CD4-positive, alpha-beta T cell treated with Interleukin-17A for 1 hour (primary cell): ENCODE measurements at places on chromosomes 12 and 14.

GRCh38 chr14:88955455-88955854 lies 131.0 kb downstream of the TTC8 start:
- no peak for DNase-seq

- DNase-seq, result no peak
These were observed 365.7 kb downstream of the LRIG3 start for GRCh38 chr12:58554522-58555157.

DNA sequence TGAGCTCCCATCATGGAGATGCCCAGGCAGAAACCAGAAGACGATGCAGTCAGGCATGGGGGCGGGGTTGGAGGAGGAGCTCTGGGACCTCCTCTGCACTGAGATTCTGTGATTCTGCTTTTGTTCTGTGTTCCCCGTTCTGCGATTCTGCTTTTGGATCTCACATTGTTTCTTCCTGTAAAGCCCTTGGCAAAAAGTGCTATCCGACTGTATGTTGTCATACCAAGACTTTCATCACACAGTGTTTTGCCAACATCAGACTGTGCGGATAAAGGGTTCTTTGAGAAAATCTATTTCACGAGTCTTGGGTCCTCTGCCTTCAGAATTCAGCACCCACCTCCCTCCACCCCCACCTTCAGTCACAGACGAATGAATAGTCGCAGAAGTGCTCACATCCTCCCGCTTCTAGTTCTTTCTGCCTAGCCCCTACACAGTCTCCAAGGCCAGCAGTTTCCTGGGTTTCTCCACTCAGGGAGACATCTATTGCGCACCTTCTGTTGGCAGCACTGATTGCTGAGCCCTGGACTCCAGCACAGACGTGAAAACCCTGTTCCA lies 24.7 kb upstream of the PWP1 start:
- DNase-seq, result no peak

- no peak for DNase-seq
These were observed 8.9 kb upstream of the FOXN3 start for GRCh38 chr14:89425931-89426330.

DNA sequence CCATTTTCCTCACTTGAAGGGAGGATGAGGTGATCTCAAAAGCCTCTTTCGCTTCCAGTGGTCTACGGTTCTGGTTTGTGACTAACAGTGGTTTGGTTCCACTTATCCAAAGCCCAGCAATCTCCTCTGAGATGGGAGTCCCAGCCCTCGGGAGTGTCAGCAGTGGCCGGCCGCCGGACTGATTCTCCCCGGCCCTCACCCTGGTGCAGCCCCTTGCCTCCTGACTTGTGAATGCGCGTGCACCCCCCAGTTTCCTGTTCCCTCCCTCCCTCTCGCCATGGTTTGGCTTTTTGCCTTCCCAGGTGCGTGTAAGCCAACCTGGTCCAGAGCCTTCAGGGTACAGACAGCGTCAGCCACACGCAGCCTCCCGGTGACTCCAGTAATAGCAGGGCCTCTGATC lies 74.5 kb downstream of the B4GALNT3 start:
- no peak for DNase-seq

DNA sequence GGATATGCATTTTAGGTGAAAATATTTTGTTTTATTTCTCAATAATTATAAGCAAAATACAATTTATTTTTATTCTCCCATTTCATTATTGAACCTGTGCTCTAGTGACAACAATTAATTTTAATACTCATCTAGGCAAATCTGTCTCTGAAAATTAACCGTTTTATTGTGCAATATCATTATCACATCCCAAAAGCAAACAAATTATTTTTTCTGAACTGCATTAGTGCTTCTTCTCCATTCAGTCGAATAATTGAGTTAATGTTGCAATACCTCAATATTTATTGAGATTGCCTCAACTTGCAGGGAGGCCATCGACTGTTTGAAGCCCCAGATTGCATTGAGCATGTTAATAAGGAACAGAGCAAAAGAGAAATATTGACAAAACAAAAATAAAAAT lies 303.2 kb upstream of the LRFN5 start:
- DNase-seq, result no peak

DNA sequence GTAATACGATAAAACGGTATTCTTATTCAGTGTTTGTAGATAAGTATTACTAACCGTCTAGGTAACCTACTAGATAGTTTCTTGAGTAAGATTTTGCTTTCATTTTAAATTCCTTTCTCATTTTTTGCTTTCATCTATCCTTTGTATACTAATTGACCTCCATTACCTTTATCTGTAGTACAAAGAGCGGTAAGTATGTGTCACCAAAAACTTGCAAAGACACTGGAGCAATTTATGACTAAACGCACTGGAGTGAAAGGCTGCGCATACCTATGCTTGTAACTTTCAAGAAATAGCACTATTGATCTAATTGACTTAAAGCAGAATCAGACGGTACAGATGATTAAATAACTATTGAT lies 1.7 kb downstream of the ARHGAP5 start:
- DNase-seq, result no peak

GRCh38 chr12:77033658-77034536 lies 31.5 kb downstream of the E2F7 start:
- DNase-seq, result no peak

- DNase-seq, result no peak
These were observed 31.1 kb downstream of the FRS2 start for GRCh38 chr12:69501154-69501895.

DNA sequence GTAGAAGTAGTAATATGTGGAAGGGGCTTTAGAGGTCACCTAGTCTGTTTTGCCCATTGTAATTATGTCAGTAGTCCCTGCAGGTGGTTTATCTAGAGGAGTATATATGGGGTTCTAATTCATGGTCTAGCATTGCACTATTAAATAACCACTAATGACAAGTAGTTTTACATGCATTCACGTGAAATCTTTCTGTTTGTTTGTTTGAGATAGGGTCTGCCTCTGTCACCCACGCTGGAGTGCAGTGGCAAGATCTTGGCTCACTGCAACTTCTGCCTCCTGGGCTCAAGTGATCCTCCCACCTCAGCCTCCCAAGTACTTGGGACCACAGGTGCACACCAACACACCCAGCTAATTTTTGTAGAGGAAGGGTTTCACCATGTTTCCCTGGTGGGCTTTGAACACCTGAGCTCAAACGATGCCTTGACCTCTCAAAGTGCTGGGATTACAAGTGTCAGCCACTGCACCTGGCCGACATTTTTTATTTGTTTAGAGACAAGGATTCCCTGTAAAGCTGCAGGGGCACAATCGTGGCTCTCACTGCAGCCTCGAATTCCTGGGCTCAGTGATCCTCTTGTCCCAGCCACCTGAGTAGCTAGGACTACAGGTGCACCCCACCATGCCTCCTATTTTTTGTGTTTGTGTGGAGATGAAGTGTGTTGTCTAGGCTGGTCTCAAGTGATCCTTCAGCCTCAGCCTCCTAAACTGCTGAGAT lies 12.0 kb upstream of the PSEN1 start:
- DNase-seq, result no peak

GRCh38 chr12:5861416-5861815 lies 83.6 kb downstream of the ANO2 start:
- no peak for DNase-seq

DNA sequence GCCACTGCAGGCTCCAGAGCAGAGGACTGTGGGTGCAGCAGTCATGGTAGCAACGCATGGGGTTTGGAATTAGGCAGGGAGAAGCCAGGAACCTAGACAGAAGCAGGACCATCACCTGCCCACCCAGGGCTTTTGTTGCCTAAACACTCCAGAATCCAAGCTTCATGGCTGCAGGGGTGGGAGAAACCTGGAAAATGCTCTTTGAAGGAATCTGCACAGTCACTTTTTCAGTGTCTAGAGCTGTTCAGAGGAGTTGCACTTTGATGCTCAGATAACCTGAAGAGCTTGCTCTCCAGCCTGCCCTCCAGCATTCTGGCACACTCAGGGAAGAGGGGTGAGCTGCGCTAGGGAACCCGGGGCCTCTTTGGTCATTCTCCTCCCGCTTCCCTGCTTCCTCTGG lies 1.6 kb upstream of the CELA1 start:
- no peak for DNase-seq

GRCh38 chr12:48824905-48825304 lies 6.6 kb downstream of the CACNB3 start:
- no peak for DNase-seq

GRCh38 chr14:54671537-54671936 lies 104.6 kb downstream of the SAMD4A start:
- DNase-seq, result no peak

DNA sequence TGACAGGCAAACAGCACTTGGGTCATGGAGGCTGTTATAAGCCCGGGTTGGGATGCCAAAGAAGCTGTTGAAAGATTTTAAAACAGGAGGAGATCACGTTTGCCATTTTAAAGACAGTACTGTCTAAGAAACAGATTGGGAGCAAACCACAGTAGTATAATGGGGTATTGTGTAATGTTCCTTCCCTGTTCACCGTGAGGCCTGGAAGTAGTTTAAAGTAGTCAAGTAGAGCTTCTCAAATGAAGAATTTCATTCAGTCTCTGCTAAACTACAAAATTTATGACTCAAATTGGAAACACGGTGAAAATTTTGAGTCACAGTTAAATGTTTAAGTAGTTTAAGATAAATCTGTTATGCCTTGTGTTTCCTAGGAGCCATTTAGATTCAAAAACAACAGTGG lies 35.8 kb downstream of the ATP2A2 start:
- no peak for DNase-seq

- DNase-seq, result no peak
These were observed 53.9 kb downstream of the TSHR start for GRCh38 chr14:81009346-81009745.

DNA sequence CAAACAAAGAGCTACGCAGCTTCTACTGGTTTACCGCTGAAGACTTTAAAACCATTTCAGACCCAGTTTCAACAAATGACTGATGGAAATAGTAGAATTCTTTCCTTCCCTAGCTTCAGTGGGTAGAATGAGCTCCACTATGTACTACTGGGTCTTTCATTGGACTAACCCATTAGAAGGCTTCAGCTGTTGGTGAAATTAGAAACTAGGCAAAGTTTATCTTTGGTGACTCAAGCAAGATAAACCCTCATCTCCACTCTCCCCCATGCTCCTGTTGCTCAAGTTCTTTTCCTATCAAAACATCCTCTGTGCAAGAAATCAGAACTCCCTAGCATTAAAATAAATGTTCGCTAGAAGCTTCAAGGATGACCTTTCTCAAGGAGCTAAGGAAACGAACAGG lies 159.2 kb downstream of the PAWR start:
- DNase-seq, result no peak

DNA sequence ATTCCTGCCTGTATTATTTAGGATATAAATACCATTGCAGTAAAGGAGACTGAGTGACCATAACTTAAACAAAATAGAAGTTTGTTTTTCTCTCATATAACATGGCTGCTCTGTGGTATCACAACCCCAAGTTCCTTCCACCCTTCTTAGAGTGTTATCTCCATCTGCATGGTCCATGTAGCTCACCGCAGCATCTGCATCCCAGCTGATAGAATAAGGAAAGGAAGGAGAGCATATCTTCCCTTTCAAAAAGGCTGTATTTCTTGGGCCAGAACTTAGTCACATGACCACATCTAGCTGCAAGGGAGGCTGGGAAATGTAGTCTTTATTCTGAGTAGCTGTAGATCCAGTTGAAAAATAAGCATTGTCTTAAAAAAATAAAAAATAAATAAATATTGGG lies 184.8 kb upstream of the NUDT4 start:
- no peak for DNase-seq

- DNase-seq, result no peak
These were observed 115.9 kb downstream of the MED13L start for GRCh38 chr12:116161588-116161987.

DNA sequence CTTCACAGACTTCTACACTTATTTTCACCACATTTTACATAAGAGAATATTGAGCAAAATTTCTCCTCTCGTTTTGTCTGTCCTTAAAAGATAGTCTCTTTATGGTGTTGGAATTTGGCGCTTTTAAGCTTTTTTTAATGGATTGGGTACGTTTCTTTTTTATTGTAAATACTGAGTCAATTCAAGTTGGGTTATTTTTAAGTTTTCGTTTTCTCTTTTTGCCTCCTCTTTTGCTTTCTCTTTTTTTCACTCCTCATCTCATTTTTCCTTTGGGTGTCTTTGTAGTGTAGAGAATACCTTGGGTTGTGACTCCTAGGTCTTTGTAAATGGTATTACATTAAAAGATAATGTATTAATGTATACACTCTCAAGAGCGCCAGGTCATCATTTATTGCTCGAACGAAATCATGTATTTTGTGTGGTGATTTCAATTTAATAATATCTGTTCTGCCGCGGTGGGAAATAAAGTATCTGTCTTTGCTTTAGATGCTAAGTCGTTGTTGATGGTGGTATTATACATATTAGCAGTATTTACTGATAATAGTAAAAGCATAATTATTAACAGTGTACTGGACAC lies 845 bp downstream of the TMX1 start:
- no peak for DNase-seq

GRCh38 chr12:96221391-96221790 lies 27.2 kb downstream of the ELK3 start:
- DNase-seq, result no peak

DNA sequence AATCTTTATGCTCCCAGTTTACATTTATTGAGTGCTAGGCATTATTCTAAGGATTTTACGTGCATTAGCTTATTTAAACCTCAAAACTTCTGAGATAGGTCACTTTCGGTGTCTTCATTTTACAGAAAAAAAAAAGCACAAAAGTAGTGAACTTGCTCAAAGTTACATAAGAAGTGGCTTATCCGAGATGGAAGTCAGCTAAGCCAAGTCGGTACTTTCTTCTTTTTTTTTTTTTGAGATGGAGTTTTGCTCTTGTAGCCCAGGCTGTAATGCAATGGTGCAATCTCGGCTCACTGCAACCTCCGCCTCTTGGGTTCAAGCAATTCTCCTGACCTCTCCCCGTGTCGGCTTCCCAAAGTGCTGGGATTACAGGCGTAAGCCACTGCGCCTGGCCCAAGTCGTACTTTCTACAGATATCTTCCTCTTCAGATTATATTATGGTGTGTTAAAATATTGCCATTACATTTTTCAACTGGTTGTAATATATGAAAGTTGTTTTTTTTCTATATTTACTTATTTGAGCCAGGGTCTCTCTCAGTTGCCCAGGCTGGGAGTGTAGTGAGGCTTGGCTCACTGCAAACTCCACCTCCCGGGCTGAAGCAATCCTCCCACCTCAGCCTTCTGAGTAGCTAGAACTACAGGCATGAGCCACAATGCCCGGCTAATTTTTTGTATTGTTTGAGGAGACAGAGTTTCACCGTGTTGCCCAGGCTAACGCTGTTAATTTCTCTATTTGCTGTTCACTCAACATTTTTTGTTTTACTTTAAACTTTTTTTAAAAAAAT lies 8.9 kb downstream of the DPPA3 start:
- no peak for DNase-seq

- DNase-seq, result no peak
These were observed 269.9 kb upstream of the PLEKHG7 start for GRCh38 chr12:92432724-92433441.

GRCh38 chr14:29757711-29758233 lies 169.9 kb downstream of the PRKD1 start:
- no peak for DNase-seq

DNA sequence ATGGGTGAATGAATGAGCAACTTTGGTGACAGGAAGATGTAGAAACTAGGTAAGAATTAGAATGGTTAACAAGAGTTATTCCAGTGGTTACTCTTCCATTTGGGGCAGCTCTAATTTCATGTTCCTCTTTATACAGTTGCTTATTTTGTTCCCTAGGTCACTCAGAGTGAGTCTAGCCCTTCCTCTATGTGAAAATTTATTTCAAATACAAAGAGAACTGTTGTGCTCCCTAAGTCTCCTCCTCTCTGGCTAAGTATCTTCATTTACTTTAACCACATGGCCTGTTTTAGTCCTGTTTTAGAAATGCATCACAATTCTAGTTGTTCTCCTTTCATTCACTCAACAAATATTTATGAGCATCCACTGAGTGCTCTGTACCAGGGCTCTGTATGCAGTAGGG lies 51.1 kb upstream of the HIF1A start:
- no peak for DNase-seq
